Smooth muscle cell of the brain vasculature (primary cell): ENCODE measurements at places on chromosomes 11 and 22.

GRCh38 chr22:27203276-27203660 is 545.9 kb downstream of the MIAT start:
- DNase-seq: no peak

DNA sequence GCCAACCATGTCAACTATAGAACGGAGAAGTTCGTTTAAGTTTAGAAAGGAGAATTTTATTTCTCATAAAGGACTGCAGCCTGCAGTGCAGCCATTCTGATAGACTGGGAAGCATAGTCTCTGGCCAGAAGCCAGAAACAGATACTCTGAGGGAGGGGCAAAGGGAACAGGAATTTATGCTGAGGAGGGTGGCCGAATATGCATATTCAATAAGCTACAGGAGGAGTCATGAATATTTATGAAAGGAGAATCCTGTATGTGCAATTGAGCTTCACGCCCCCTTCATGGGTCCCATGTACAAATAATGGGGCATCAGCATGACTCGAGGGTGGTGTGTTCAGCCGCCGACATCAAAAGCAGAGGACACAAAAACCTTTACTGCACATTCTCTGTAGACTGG is 199.9 kb downstream of the CWF19L2 start:
- no peak for DNase-seq

DNA sequence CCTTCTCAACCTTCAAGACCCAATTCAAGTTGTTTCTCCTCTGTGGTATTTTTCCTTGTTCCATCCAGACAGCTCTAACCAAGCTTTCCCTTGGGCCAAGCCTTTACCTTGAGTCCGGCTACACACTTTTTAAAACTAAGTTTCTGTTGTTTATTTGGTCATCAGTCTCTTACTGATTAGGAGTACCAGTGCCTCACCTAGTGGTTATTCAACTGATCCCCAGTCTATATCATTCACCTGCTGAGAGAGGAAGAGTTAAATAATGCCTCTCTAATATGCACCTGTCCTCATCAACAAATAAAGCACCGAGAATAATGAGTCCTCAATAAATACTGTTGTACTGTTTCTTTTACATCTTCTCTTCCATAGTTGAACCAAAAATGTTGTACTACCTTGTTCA is 160.8 kb downstream of the MSANTD4 start:
- DNase-seq: no peak

- DNase-seq: no peak
Measured at GRCh38 chr11:81899156-81899555, 834.5 kb downstream of the FAM181B start.

- DNase-seq: no peak
Measured at GRCh38 chr11:19520681-19521080, 192.0 kb upstream of the NAV2 start.
